ENCODE measurements at places on chromosomes 6 and 20.

- no peak for DNase-seq
These were observed 105.0 kb downstream of the PREX1 start for GRCh38 chr20:48722737-48723191.

DNA sequence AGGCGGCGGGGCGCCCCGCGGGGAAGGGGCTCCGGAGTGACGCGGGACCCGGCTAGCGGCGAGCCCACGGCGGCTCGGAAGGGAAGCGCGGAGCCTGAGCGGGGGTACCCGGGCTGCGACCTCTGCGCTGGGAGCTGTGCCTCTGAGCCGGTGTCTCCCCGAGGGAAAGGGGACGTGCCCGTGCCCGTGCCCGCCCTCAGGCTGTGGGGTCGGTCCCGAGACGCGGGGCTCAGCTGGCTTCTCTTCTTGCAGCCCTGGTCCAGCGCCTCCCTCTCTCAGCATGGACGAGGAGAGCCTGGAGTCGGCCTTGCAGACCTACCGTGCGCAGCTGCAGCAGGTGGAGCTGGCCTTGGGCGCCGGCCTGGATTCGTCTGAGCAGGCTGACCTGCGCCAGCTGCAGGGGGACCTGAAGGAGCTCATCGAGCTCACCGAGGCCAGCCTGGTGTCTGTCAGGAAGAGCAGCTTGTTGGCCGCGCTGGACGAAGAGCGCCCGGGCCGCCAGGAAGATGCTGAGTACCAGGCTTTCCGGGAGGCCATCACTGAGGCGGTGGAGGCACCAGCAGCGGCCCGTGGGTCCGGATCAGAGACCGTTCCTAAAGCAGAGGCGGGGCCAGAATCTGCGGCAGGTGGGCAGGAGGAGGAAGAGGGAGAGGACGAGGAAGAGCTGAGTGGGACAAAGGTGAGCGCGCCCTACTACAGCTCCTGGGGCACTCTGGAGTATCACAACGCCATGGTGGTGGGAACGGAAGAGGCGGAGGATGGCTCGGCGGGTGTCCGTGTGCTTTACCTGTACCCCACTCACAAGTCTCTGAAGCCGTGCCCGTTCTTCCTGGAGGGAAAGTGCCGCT is 686 bp downstream of the ZGPAT start:
- no peak for DNase-seq

- no peak for DNase-seq
These were observed 483.5 kb downstream of the PRKN start for GRCh38 chr6:162244031-162244430.

- no peak for DNase-seq
These were observed 31.8 kb downstream of the KCNK5 start for GRCh38 chr6:39197521-39197920.

DNA sequence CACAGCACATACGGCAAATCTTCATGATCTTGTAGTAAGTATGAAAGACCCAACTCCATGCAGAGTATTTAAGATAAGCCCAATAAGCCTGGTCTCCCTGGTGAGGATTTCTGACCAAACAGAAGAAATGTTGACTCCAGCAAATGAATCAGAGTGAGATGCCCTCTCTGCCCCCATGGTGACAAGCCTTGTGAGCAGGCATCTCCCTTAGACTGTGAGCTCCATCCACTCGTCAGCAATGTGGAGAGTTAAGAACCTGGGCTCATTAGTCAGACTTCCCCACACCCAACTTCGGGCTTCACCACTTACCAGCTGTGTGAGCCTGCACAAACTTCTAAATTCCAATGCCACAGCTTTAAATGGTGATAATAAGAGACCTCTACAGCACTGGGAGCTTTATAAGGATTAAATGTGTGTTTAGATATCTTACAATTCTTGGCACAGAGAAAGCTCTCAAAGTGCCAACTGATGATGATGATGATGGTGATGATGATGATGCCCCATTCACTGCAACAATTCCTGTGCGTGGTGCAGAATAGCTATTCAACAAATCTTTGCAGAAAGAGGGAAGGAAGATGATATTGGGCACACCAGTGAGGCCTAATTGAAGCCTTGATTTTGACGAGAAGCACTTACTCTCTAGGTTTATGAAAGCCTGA is 253.4 kb upstream of the TAB2 start:
- DNase-seq, result no peak

GRCh38 chr6:24543683-24544082 is 48.9 kb downstream of the ALDH5A1 start:
- DNase-seq, result no peak

DNA sequence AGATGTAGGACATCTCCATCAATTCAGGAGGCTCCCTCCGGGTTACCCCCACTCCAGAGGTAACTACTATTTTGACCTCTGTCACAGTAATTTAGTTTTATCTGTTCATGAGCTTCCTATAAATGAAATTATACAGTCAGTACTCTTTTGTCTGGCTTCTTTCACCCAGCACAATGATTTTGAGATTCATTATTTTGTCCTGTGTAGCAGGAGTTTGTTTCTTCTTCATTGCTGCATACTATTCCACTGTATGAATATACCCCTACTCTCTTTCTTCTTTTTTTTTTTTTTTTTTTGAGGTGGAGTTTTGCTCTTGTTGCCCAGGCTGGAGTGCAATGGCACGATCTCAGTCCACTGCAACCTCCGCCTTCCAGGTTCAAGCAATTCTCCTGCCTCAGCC is 11.8 kb upstream of the AP5S1 start:
- DNase-seq, result no peak

- DNase-seq, result no peak
These were observed 58.1 kb downstream of the UBE2V1 start for GRCh38 chr20:50054626-50055511.

DNA sequence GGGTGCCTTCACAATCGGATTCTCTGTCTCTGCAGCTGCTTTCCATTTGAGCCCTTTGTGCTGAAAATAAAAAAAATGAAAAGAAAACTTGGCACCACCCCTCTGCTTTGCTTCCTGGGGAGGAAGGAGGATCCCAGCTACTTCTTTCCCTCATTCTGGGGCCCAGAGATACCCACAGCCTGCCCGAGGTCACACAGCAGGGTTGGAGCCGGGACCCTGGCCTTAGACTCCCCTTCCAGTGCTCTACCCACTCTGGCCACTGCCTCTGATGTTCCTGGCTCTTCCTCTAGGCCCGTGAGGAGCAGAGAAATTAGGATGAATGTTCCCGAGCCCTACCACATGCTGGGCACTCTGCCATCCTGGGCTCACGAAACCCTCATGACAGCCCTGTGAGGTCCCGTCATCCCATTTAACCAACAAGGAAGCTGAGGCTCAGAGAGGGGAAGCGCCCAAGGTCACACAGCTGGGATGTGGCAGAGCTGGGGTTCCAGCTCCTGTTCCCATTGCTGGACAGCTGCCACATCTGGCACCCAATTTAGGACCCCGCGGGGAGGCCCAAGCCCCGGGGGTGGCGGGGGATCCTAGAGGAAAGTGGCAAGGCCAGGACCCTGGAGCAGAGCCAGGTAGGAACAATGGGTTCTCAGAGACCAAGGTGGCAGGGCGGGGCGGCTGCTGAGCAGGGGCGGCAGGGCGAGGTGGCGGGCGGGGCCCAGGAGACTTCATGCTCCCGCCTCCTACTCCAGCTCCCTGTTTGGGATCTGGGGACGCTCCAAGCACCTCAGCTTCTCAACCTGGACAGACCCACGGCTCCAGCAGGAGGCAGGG is 76.6 kb downstream of the CEBPB start:
- DNase-seq, result no peak

- DNase-seq, result no peak
These were observed 49.9 kb downstream of the MUC22 start for GRCh38 chr6:31060145-31060544.

- DNase-seq, result no peak
These were observed 80.5 kb upstream of the FRMD1 start for GRCh38 chr6:168159506-168159905.

DNA sequence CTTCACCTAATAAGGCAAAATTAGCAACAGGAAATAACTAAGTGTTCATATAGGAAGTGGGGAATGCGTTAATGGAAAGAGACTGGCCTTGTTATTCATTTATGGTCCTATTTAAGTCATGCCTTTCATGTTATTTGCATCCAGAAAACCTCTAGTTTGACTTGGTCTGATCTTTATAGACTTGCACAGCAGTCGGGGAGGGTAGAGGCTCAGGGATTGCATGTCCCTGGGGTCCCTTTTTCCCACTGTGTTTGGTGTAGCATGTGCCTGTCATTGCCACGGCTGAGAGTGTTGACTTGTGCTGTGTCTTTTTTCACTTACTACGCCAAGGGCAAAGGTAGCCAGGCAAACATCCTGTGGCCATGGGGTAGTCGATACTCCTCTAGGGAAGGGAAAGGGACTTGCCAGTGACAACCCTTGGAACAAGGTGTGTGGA is 105.4 kb upstream of the RIN2 start:
- no peak for DNase-seq

GRCh38 chr6:6312901-6313441 is 7.5 kb downstream of the F13A1 start:
- DNase-seq, result no peak

GRCh38 chr6:132132924-132133639 is 181.9 kb upstream of the CCN2 start:
- DNase-seq, result no peak

- no peak for DNase-seq
These were observed 11.3 kb upstream of the MYT1 start for GRCh38 chr20:64152906-64153305.

DNA sequence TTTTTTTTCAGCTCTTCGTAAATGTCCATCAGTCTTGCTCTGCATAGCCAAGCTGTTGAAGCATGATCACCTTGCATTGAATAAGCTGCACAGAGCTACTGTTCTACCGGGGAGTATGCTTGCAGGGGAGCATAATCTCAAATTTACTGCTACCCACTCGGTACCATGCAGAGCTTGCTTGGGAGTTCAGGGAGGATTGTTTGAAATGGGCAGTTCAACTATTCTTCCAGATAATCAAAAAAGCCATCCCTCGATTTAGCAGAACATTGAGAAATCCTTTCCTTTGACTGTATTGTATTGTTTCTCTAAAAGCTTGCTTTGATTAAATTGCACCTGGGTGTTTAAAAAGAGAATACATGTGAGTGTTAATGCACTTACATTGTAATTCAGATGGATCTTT is 332.6 kb downstream of the UTRN start:
- no peak for DNase-seq

DNA sequence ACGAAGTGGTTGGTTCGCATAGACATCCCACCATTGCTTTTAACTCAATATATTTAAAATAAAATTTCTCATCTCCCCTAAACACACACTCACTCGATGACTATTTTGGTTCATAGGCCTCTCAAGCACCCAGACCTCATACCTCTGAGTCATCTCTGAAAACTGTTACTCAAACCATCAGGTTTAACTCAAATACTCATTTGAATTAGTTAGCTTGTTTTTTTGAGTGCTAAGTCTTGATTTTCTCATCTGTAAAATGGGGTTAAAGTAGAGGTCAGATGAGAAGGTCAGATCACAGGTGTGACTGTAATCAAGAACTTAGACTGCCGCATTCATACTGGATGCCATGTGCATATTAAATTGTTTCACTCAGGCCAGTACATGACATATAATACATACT is 243.9 kb upstream of the TENT5A start:
- no peak for DNase-seq

DNA sequence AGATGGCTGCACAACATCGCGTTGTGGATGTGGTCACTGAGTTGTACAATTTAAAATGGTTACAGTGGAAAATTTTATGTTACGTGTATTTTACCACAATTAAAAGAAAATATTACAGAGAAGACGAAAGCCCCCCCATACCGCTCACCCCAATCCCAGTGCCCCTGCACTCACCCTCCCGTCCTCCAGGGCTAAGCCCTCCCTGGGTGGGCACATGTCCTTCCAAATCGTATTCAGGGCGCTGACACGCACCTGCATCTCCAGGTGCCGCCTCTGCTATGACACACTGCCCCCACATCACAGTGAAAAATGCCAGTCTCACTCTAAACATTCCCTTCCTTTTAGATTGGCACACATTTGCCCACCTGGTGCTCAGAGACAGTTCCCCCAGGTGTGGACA is 49.4 kb downstream of the PSMG4 start:
- no peak for DNase-seq

DNA sequence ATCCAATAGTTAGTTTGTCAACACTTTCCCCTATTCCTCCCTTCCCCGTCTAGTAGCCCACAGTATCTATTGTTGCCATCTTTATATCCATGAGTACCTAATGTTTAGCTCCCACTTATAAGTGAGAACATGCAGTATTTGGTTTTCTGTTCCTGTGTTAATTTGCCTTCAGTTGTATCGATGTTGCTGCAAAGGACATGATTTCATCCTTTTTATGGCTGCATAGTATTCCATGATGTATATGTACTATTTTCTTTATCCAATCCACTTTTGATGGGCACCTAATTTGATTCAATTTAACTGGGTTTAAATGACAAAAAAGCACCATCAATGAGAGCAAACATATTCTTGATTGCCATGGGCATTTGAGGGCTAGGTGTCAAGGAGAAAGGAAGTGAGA is 321.5 kb upstream of the TBX18 start:
- no peak for DNase-seq

DNA sequence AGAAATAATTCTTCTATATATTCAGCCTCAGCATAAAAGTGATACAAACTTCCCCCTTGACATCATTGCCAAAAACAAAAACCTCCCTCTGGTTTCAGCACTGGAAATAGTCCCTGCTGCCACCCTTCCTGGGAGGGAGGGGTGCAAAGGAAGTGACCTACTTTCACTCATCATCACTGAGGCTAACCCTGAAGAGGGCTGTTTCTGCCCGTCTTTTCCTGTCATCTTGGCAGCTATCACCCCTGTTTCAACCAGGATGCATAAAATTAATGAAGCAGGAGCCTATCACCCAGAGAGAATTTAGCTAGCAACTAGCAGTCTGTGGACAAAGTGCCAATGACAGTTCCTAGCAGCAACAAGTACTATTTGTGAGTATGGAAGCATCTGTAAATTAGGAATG is 397.8 kb downstream of the LAMA2 start:
- DNase-seq, result no peak

GRCh38 chr20:56985066-56985685 is 281.3 kb downstream of the BMP7 start:
- DNase-seq, result no peak

DNA sequence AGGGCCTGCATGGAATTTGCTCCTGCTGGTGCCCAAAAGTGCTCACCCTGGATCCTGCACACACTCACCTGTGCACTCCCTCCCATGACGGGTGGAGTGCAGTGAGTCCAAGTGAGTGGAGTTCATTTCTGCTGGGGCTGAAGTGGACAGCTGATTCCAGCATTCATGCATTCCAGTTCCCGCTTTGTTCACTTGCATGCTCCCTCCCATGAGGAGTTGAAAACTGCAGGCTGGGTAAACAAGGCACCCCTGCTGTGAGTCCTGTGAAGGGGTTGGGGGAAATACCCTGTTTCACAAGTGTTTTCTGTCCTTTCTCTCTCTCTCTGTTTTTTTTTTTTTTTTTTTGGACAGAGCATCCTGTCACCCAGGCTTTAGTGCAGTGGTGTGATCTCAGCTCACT is 454.1 kb upstream of the NOX3 start:
- no peak for DNase-seq

- no peak for DNase-seq
These were observed 49.8 kb downstream of the SPATA2 start for GRCh38 chr20:49865559-49865958.

DNA sequence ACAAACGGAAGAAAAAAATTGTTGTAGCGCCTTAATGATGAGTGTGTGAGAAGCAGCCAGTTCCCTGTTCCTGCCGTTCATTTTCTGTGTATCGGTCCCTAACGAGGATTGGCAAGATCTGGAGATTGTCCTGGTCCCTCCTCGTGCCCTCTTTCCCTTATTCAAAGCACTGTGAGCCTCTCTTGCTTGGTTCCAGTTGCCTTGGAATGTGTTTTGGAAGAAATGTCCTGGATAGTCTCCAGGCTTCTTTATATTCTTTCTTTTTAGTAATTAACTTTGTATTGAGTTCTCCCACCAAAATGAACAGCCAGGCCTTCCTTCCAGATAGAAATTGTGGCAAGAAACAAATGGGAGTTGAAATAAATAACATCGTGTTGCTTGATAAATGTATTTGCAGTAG is 348.3 kb downstream of the CDH26 start:
- no peak for DNase-seq

Measured in H54 (cell line).